ENCODE measurements at places on chromosomes 2 and 18.

DNA sequence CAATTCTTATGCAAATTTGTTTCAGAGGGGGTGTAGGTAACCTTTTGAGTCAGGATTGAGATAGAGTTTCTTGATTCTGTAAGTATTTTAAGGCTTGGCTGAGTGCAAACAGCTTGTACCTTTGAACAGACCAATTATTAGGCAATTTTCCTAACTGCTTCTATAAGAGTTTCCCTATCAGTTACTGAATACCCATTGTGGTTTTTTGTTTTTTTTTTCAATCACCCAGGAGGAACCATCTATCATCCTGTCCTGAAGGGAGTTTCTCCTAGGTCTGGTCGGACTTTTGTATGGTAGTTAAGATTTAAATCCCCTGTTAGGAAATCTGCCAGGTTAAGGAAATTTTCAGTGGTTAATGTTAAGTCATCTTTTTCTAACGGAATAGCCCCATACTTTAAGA lies 319.4 kb upstream of the SLC39A10 start:
- DNase-seq, result no peak

DNA sequence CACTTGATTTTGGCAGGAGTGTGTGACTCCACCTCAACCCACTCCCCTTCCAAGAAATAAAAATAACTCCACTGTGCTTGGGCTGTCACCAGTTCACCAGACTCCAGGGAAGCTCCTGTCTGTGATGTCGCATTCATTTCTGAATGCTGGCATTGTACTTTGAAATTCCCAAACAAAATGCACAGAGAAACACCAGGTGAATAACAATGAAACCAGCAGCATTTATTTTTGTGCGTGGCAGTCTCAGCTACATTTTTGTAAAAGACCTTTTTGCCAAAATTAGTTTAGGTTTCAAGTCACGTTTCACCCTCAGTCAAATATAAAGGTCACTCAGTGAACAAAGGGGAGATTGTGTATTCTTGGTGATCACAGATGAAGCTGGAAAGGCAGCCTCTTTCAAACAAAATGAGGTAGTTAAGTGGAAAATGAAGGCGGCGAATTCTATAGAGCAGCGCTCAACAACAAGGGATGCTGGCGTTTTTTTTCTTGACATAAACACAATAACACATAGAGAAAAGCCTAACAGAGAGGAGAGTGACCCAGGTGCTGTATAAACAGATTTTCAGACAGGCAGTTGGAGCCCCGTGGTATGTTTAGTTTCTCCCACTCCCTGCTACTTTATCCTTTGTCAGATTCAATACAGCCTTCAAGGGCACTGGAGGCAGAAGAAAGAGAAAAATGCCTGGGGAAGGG lies 210.3 kb upstream of the GCFC2 start:
- no peak for DNase-seq

DNA sequence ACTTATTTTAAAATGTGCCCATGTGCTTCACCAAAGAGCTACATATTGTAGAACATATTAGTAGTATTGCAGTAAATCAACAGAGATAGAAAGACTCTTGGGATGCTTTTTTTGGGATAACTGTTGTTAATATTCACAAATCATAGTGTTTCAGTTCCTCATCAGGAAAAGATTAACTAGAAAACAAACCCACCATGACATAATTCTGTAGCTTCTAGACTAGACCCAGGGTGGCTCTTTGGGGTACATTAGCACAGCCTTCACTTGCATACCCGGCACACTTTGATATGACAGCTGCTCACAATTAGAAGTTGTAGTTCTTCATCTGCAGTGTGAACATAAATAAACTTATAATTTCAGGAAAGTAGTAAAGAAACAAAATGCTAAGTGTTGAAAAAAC lies 154.2 kb downstream of the ATP9B start:
- DNase-seq, result no peak

- no peak for DNase-seq
These were observed 372.6 kb upstream of the VRK2 start for GRCh38 chr2:57674025-57674424.

DNA sequence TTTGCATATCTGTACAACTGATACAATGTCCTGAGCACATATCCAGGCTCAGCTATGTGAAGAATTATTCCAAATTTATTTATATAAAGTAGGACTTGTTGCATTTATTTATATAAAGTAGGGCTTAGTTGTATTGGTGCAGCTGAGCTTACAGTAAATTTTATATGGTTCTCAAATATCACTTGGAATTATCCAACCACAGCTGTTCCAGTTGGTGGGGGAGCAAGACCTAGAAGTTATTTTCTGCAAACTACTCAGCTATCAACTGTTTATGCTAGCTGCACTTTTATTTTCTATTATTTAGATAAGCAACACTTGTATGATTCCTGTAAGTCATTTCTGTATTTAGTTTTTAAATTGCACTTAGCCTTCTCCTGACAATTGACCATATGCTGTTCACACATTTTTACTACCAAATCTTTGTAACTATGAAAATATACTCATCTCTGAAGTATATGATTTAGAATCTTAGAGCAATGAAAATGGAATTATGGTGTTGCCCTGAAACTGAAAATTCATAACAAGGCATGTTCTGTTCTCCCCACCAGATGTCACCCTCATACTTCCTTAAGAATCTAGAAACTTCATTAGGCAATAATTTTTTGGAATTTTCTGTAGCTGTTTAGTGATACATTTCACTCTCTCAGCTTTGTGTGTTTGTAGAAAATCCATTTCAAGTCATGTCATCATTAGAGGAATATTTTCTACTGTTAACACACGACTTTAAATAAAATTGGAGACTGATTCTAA lies 157.0 kb upstream of the CBLN2 start:
- DNase-seq, result peak; percentile 11

- no peak for DNase-seq
These were observed 201.5 kb downstream of the RNF144A start for GRCh38 chr2:7118606-7119131.

GRCh38 chr2:74181739-74182138 lies 3.1 kb upstream of the MOB1A start:
- peak; percentile 6 for DNase-seq

DNA sequence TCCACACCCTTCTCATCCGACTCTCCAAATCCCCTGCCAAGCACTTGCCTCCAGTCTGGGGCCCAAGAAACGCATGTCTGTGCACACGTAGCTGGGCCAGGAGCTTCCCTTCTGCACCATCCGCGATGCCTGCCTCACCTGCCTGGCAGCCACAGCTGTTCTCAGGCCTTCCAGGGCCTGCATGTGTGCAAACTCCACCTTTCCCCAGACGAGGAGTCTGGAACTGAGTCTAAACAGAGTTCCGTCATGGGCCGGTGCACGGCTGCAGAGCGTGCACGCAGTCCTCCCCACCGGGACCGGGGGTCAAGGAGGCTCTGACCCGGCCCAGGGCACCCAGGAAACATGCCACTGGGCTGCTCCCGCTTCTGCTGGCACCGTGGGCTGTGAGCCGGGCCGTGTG lies 66.8 kb upstream of the SALL3 start:
- no peak for DNase-seq

DNA sequence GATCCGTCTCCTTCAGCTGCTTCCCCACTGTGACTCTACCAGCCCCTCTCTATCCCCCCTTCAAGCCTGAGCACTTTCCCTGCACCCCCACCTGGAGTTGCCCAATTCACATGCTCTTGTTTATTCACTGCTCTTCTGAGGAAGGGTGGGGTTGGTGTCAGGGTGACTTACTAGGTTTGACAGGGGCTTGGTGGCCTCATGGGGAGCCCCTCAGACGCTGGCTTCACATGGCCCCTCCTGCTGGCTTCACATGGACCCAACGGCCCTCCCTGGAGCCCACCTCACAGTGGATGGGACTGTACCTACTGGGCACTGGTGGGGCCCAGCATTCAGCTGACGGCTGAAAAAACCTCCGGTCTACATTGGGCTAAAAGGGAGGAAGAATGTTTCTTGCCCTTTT lies 16.7 kb upstream of the MRPL33 start:
- no peak for DNase-seq

GRCh38 chr2:117960231-117960630 lies 53.6 kb downstream of the CCDC93 start:
- DNase-seq, result no peak

DNA sequence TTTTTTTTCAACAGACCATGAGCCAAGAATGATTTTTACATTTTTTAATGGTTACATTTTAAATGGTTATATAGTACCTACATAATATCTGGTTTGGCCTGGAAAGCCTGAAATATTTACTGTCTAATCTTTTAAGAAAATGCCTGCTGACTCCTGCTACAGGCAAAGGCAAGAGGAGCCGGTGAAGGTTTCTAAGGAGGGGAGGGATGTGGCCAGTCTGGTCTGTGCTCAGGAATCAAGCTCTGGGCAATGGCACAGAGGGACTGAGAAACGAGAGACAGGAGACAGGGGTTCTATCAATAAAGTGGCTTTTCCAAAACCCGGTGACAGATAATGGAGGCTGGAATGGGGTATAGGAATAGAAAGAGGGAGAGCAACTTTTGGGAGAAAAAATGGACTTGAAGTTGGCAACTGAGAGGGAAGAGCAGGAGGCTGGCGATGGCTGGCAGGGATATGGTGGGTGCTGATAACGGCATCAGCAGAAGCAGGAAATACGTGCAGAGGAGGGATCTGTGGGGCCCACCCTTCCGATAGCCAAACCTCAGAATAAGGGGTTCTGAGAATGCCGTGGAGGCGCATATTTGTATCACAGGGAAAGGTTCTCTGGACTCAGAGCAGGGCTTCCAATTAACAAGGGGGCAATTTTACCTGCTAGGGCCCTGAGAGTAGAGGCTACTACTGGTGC lies 64.0 kb upstream of the DNMT3A start:
- no peak for DNase-seq

GRCh38 chr2:100895402-100895801 lies 75.5 kb downstream of the NPAS2 start:
- no peak for DNase-seq
